ENCODE measurements at places on chromosomes 3 and 15.

- no peak for DNase-seq
Observed at GRCh38 chr3:96039632-96040031, 774.8 kb upstream of the EPHA6 start.

- DNase-seq, result no peak
Observed at GRCh38 chr3:10229576-10229975, 18.7 kb upstream of the TATDN2 start.

DNA sequence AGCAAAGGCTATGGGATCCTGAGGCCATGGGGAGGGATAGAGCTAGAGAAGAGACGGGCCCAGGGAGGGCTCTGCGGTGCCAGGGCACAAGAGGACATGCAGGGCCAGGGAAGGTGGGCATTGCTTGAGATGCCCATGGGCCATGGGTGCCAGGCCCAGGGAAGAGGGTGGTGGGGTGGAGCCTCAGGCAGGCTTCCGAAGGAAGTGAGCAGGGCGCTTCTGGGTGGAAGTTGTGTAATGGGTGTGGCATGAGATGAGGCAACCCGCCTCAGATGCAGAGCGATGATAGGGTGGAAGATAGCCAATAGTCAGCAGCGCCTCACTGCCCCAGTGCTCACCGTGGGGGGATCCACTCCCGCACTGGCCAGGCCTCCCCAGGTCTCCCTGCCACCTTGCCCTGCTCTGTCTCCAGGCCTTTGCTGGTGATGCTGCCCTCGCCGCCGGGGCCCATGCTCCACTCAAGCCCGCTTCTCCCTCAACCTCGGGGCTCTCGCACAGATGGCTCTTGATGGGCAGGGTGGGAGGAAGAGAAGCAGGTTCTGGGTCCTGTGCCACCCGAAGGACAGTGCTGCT is 51.4 kb downstream of the DNAJB8 start:
- DNase-seq, result no peak

GRCh38 chr3:102400766-102401165 is 34.0 kb upstream of the ZPLD1 start:
- DNase-seq, result no peak

GRCh38 chr3:150216041-150216811 is 191.9 kb upstream of the TSC22D2 start:
- no peak for DNase-seq

DNA sequence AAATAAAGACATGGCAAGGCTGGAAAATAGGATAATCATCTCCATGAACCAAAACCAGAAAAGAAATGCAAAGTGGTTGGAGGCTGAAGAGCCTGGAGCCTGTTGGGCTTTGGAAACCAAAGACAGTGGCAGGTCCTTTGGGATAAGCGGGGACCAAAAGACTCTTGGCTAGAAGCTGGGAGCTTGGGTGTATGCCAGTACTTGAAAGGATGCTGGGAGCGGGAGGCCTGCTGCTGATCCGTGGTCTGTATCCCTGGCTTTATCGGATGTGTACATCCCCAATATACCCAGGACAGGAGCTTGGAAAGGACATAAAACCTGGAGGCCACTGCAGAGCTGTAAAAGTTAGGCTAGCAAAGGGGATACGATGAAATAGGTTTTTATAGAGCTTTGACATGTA is 1.3 kb upstream of the CHRNB4 start:
- DNase-seq, result no peak

DNA sequence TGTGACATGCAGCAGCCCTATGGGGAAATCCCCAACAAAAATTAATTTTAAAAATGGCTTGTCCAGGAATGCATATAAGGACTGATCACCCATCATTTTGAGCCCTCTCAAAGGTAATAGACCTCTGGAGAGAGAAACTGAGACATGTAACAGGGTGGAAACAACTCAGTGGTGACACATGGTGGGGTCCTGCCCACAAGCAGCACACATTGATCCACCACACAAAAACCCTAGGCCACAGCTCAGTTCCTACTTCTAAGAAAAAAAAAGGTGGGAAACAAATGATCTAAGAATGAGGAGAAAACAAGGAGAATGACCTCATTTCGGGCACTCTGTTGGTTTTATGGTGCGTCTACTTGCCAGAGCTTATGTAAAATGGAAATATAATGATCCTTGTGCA is 1.9 kb upstream of the SLC41A3 start:
- DNase-seq, result no peak

GRCh38 chr3:129490273-129490675 is 38.2 kb upstream of the RHO start:
- DNase-seq, result peak; percentile 58

DNA sequence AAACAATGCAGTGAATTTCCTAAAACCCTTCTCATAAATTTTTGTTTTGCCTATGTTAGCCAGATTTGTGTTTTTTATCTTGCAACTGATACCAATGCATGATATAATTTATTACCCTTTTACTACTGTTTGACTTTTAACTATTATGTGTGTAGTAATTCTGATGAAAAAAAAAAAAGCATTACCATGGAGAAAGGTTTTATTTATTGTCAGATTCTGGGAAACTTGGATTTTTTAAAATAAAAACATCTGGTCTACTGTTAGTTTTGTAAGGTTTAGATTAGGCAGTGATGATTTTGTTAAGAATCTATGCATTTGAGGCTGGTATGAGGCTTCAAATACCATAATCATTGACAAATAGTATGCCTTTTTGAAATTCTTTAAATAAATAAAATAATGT is 470.4 kb upstream of the ROBO1 start:
- no peak for DNase-seq

- DNase-seq, result no peak
Observed at GRCh38 chr3:64380546-64380945, 155.3 kb upstream of the PRICKLE2 start.

- no peak for DNase-seq
Observed at GRCh38 chr15:79978655-79979514, 7.9 kb upstream of the BCL2A1 start.

- DNase-seq, result no peak
Observed at GRCh38 chr15:65208647-65209046, 2.6 kb downstream of the CILP start.

DNA sequence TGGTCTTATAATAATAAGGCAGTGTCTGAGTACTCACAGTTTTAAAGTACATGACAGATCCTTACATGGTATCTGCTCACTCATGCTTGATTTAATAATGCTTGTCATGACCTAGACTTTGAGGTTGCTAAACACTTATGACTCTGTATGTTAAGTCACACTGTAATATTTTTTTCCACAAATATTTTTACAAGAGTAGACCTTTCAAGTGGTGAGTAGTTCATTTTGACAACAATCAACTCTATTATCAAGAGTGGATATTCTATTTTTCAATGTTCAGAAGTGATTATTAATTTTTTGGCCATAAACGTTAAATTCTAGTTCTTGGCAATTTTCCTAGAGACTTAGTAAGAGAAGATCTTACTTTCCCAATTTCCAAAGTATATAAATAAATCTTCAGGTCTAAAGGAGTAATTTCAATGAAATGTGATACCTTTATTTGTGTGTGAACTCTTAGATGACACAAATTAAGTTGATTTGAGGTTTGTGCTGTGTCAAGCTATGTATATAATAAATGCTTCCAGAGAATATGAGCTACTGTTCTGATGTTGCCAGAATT is 104.5 kb downstream of the NLGN1 start:
- DNase-seq, result no peak

DNA sequence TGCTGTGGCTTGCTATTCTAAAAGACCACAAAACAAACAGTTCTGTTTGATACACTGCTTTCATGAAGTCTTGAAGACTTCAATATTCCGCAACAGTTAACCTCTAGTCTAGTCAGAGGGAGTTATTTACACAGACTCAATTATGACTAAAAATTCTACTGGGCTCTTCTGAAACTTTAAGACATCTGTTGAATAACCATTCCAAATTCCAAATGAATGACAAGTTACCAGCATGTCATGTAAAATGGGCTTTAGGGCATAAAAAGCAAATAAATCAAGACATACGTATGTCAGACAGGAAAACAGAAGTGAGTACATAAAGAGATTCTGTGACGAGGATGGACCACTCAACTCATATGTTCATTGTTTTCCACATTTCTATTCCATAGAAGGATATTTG is 93.9 kb downstream of the PLOD2 start:
- no peak for DNase-seq

GRCh38 chr15:50964075-50964474 is 55.6 kb downstream of the AP4E1 start:
- DNase-seq, result no peak

GRCh38 chr3:11643201-11643603 is 513 bp downstream of the VGLL4 start:
- DNase-seq, result no peak

DNA sequence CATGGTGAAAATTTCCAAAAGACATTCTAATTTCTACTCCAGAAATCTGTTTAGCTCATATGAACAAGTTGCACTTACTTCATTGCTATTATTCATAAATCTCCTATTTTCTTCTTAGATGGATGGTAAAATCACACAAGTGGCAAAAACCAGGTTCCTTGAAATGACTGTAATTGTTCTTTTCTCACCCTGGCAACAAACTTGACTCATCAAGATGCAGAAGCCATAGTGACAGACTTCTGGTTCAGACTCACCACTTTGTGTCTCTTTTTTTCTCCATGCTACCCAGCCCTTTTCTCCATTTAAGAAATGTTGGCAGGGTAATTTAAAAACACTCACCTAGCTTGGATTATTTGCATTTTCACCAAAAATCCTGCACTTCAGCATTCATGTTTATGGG is 82.1 kb downstream of the LRRC28 start:
- no peak for DNase-seq

DNA sequence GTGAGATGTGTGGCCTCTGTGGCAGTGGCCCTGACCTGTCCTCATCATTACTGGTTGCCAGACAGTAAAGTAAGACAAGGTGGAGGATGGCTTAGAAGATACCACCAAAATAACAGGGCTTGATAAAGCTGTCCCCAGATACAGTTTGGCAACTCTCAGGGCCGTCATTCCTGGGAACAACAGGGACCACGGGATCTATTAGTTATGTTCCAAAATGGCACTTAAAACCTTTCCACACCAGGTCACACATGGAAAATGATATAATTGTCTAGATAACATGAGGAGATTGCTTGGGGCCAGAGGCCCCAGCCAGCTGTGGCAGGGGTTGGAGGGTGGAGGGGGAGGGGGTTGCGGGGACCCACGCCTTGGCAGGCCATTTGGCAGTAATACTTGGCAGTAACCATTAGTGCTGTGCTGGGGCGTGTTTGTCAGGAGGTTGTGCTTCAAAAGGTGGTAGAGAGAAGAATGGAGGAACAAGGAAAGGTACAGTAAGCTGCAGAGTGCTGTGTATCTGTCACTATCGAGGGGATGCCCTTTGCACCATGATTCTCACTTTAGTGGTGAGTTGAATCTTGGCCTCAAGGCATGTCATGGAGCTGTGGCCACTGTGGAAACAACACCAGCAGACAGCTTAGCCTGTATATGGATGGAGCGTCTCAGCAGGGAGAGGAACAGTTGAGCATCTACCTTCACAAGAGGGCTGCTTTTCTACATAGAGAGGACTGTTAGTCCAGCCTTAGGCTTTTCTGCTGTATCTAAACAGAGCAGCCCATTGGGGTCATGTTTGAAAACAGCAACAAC is 14.0 kb downstream of the PLCL2 start:
- no peak for DNase-seq

DNA sequence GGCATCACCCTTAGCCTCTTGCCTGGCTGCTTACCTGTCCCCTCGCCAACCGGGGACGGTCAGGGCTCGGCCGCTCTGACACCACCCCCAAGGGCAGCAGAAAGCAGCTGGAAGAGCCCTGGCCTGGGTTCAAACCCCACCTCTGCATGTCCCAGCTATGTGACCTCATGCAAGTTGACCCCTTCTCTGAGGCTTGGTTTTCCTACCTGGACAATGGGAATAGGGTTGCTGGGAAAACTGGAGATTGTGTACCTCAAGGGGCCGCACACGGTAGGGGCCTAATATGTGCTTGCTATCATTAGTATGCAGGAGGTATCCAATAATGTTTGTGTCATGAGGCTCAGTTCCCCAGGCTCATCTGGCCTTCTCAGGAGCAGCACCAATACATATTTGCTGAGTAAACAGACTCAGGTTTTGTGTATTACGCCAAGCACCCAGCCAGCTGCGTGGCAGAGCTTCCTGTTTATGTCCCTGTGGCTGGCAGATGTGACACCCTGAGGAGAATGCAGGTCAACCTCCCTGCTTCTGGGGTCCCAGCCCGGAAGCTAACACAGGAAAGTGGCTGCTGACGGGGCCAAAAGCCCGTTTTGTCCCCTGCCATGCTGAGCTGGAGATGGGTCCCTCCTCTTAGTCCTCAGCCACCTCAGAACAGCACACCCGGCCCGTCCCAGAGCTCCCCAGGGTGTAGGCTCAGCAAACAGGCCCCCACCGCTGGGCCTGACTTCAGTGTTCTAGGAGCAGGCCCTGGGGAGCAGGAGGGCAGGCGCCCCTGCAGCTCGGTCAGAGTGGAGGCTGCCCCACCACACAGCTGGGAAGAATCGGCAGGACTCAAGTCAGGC is 29.7 kb downstream of the PLXND1 start:
- DNase-seq, result no peak

- no peak for DNase-seq
Observed at GRCh38 chr15:100759698-100760356, 119.8 kb upstream of the ALDH1A3 start.

GRCh38 chr15:32873284-32874114 is 155.7 kb downstream of the GREM1 start:
- no peak for DNase-seq

- DNase-seq, result no peak
Observed at GRCh38 chr3:156298938-156299337, 178.6 kb downstream of the KCNAB1 start.

DNA sequence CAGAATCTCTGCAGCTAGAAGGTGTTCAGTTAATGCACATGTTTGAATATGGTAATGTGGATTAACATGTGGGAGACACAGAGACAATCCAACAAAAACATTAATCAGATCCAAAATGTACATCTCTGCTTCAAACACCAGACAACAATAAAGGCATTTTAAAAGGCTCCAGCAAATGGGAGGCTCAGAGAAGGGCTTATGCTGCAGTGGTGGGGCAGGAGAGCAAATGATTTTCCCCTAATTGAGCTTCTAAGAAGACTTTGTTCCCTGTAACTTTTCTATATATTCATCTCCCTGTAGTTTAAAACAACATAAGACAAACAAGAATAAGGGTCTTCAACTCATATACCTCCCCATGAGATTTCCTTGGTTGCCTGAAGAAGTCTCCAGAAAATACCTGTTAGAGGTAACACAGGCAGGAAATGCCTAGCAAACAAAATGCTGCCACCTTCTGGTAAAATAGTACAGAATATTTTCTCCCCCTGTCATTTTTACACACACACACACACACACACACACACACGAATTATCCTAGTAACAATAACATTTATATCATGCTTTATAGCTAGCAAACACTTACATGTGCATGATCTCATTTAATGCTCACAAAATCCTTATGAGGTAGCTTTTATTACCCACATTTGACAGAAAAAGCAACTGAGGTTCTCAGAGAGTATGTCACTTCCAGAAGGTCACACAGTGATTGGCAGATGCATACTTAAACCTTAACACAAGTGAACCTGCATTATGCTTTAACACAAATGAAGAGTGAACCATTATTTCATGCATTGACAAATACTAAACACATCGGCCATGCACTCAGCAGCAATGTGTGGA is 123.4 kb upstream of the MB21D2 start:
- DNase-seq, result no peak

GRCh38 chr3:53255423-53255774 is 423 bp downstream of the TKT start:
- no peak for DNase-seq

GRCh38 chr3:106366352-106366751 is 497.5 kb upstream of the CBLB start:
- DNase-seq, result no peak
